ENCODE measurements at places on chromosomes 2 and 18.

DNA sequence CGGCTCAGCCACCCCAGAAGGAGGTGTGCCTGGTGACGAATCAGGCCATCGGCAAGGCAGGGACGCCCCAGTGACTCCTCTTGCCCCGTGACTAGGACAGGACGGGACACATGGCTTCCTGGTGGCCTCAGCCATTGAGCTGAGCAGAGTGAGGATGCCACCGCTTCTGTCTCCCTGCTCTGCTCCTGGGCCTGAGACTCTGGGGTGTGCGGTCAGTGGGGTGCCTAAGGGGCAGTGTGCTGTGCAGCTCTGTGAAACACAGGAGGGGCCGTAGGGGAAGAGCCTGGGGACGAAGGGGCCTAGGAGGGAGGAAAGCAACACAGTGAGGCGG, 24.3 kb downstream of the IGFBP5 start:
- H3K4me1 ChIP-seq = peaks cover 11% of the 10 kb centered on the region
- no peak for DNase-seq
- no peaks in the 10 kb centered on the region for H3K27me3 ChIP-seq
- peaks cover 29% of the 10 kb centered on the region for H3K36me3 ChIP-seq
- H3K27ac ChIP-seq = peak overlapping the region; percentile 65

GRCh38 chr18:48869591-48869990, 81.2 kb downstream of the SMAD7 start:
- no peaks in the 10 kb centered on the region for H3K27me3 ChIP-seq
- no peak overlapping the region for H3K4me3 ChIP-seq
- H3K27ac ChIP-seq = no peak overlapping the region
- DNase-seq = no peak

DNA sequence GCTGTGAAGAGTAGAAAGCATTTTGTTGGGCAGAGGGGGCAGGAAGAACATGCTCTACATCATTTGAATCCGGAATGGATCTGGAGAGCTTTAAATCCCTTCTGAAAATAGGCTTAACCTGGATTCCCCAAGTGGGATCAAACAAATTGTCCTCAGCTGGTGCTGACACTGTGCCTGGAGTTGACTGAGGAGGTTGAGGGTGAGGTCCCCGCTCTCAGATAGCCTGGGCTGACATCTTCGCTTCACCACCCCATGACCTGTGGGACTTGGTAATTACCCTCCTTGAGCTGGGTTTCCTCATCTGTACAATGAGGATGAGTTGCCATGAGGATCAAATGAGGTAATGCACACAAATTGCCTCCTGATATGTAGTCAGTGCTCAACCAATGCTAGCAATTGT, 117.8 kb upstream of the SMAD2 start:
- no peaks in the 10 kb centered on the region for H3K4me1 ChIP-seq
- peak; percentile 23 for DNase-seq
- H3K4me3 ChIP-seq = no peak overlapping the region
- H3K27ac ChIP-seq = no peak overlapping the region
- H3K36me3 ChIP-seq = no peaks in the 10 kb centered on the region

- no peaks in the 10 kb centered on the region for H3K4me1 ChIP-seq
- DNase-seq = no peak
- H3K36me3 ChIP-seq = no peaks in the 10 kb centered on the region
- no peak overlapping the region for H3K27ac ChIP-seq
- no peak overlapping the region for H3K4me3 ChIP-seq
Observed at GRCh38 chr2:167767830-167768229, 479.6 kb downstream of the STK39 start.

DNA sequence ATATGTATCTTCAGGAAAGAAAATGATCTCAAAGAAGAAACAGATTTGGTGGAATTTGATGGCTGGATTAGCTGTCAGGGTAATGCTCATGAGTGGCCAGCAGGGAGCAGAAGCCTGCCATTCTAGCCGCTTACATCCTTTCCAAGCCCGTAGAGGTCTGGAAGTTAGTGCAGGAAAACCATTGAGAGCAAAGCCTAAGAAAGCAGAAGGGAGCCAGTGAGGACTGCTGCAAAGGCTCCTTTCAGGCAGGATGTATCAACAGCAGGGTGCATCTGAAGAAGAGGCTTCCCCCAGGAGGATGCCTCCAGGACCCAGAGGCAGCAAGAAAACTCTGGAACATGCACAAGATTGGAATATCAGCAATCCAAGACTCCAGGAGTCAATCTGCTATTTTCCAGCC, 22.9 kb upstream of the LBH start:
- peak; percentile 75 for DNase-seq
- peaks cover 12% of the 10 kb centered on the region for H3K4me1 ChIP-seq
- H3K36me3 ChIP-seq = no peaks in the 10 kb centered on the region
- no peak overlapping the region for H3K4me3 ChIP-seq
- no peak overlapping the region for H3K27ac ChIP-seq

- no peaks in the 10 kb centered on the region for H3K27me3 ChIP-seq
- H3K4me3 ChIP-seq = no peak overlapping the region
- peaks cover 10% of the 10 kb centered on the region for H3K4me1 ChIP-seq
- no peak overlapping the region for H3K27ac ChIP-seq
- no peak for DNase-seq
Observed at GRCh38 chr2:178870703-178871102, 63.5 kb upstream of the TTN start.

DNA sequence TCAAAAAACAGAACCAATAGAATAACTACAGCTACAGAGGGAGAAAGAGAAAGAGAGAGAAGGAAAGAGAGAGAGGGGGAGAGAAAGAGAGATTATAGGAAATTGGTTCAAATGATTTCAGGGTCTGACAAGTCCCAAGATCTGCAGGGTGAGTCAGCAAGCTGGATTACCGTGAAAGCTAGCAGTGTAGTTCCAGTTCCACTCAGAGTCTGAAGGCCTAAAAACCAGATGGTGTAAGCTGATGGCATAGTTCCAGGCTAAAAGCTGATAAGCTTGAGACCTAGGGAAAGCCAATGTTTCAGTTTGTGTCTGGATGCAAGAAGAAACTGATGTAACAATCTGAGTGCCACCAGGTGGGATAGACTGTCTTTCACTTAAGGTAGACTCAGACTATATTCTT, 397.7 kb downstream of the TRIB2 start:
- no peaks in the 10 kb centered on the region for H3K36me3 ChIP-seq
- no peak for DNase-seq
- no peak overlapping the region for H3K4me3 ChIP-seq
- H3K4me1 ChIP-seq = no peaks in the 10 kb centered on the region
- no peaks in the 10 kb centered on the region for H3K27me3 ChIP-seq

- no peak overlapping the region for H3K4me3 ChIP-seq
- no peaks in the 10 kb centered on the region for H3K4me1 ChIP-seq
Observed at GRCh38 chr2:14316594-14316993, 315.9 kb upstream of the LRATD1 start.

GRCh38 chr2:54516842-54517241, 60.7 kb downstream of the SPTBN1 start:
- no peak overlapping the region for H3K4me3 ChIP-seq
- H3K27ac ChIP-seq = no peak overlapping the region
- DNase-seq = no peak

GRCh38 chr2:233422050-233422639, 67.9 kb downstream of the DGKD start:
- peak overlapping the region; percentile 44 for H3K4me3 ChIP-seq
- H3K4me1 ChIP-seq = peaks cover 66% of the 10 kb centered on the region
- H3K27ac ChIP-seq = peak overlapping the region; percentile 83
- H3K27me3 ChIP-seq = no peaks in the 10 kb centered on the region

DNA sequence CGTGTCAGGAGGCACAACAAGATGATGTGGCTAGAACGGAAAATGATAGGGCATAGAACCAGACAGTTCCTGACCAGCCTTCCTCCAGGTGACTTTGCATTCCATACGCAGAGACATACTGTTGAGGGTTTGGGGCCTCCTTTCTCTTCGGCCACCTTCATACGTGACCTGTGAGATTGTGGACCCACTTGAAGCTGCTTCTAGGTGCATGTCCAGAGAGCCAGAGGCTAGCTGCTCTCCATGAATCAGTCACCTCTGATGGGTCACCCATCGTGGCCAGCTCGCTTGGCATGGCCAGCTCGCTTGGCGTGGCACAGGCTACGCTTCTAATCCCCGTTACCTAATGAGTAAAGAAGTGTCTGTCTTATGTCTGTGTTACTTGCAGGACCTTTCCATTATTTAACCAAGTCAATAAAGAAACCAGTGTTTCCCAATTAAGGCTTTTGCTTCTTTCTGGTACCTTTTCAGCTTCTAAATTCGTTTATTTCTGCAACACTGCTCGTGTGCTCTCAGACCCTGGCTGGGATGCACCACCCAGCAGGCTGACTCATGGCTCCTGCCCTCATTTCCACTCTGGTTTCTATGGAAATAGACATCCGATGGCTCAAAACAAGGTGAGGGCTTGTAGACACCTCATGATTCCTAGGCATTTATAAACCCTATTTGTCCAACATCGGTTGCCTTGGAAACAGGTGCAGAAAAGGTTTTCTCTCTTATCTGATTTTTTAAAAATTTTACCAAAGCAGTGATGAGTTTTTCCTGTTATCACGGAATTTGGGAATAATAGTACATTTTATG, 86.7 kb upstream of the B3GNT7 start:
- no peaks in the 10 kb centered on the region for H3K4me1 ChIP-seq
- H3K36me3 ChIP-seq = peaks cover 11% of the 10 kb centered on the region
- H3K27ac ChIP-seq = no peak overlapping the region

- H3K27me3 ChIP-seq = no peaks in the 10 kb centered on the region
- no peak overlapping the region for H3K27ac ChIP-seq
- no peak overlapping the region for H3K4me3 ChIP-seq
- H3K4me1 ChIP-seq = no peaks in the 10 kb centered on the region
Observed at GRCh38 chr2:1782514-1782913, 38.2 kb upstream of the PXDN start.

DNA sequence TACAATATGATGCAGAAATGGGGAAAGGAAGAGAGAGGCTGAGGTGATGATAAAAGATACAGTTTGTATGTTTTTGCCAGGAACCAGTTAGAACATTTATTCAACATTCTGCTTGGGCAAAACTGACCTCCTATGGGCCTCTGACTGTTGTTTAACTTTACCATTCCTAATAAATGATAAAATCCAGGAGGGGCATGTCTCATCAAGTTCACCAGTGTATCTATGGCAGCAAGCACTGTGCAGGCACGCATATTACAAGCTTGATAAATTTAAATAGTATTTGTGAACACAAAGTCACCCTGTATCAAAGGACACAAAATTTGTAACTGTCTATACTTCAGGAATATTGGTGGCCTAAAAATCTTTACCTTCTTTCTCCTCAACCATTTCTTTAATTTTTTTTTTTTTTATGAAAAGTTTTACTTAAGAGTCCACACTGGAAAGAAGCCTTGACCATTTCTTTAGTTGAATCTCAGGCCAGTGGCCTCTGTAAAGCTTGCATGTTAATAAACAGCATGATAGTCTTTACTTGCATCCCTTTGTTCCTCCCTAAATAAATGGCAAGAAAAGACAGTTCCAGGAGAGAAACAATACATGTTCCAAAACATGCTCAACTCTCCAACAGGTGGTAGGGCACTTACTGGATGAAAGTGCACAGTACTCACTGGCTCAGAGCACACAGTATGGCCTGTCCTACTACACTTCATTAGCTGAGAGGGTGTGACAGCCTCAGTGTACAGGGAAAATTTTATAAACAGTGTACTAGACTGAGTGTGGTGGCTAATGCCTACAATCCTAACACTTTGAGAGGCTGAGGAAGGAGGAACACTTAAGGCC, 52.3 kb downstream of the SOS1 start:
- no peak for DNase-seq
- no peak overlapping the region for H3K27ac ChIP-seq
- H3K4me1 ChIP-seq = no peaks in the 10 kb centered on the region
- H3K27me3 ChIP-seq = no peaks in the 10 kb centered on the region
- no peak overlapping the region for H3K4me3 ChIP-seq
- H3K36me3 ChIP-seq = no peaks in the 10 kb centered on the region

DNA sequence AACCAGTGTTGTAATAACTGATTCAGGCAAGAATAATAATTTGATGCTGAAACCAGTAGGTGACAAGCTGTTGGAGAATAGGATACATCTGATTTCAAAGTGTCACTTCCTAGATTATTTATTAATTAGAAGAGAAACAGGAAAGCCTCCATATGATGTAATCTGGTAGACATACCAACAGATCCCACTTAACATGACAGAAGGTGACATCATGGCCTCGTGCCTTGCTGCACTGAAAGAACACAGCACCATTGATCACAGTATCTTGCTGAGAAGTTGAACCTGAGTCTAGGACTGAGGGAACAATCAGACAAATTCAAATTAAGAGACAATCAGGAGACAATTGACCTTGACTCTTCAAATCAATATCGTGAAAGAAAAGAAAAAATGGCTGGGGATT, 131.6 kb upstream of the DLGAP1 start:
- no peak for DNase-seq
- H3K27me3 ChIP-seq = no peaks in the 10 kb centered on the region
- H3K36me3 ChIP-seq = no peaks in the 10 kb centered on the region
- H3K4me1 ChIP-seq = no peaks in the 10 kb centered on the region
- H3K27ac ChIP-seq = no peak overlapping the region

DNA sequence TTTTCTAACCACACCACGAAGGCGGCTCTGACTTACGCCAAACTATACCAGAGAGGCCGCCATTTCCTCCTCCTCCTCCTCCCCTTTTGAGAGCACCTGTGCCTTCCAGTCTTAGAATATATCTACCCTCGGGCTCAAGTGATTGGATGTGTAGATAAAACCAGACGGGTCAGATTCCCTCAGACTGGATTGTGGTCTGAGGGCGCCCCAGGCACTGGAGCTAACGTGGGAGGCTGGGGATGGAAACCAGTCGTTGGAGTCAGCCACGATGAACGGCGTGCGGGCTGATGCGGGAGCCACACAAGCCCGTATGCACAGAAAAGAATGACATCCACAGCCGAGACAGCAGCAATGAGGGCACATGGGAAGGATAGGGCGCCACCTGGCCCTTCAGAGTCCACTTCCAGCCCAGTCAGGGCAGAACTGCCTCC, 12.3 kb upstream of the ODC1 start:
- no peak overlapping the region for H3K4me3 ChIP-seq
- no peaks in the 10 kb centered on the region for H3K27me3 ChIP-seq
- peaks cover 7% of the 10 kb centered on the region for H3K4me1 ChIP-seq
- no peaks in the 10 kb centered on the region for H3K36me3 ChIP-seq

DNA sequence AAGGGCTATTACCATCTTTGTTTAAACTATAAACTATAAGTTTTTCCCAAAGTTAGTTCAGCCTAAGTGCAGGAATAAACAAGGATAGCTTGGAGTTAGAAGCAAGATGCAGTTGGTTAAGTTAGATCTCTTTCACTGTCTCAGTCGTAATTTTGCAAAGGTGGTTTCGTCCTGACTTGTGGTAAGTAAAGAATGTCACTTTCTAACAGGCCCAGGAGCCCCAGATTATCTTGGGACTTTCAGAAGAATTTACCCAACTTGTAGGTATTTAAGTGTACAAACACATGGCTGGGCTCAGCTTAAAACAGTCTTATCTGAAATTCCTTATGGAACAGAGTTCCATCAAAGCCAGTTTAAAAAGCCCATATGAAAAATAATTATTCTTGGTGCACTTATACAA, 18.3 kb upstream of the FAM98A start:
- no peak overlapping the region for H3K27ac ChIP-seq
- H3K27me3 ChIP-seq = no peaks in the 10 kb centered on the region
- no peak for DNase-seq
- no peak overlapping the region for H3K4me3 ChIP-seq

GRCh38 chr2:98869870-98870269, 66.2 kb downstream of the CRACDL start:
- H3K4me1 ChIP-seq = no peaks in the 10 kb centered on the region
- H3K36me3 ChIP-seq = no peaks in the 10 kb centered on the region
- H3K27me3 ChIP-seq = no peaks in the 10 kb centered on the region
- no peak overlapping the region for H3K4me3 ChIP-seq
- no peak for DNase-seq

- no peaks in the 10 kb centered on the region for H3K36me3 ChIP-seq
- H3K27me3 ChIP-seq = no peaks in the 10 kb centered on the region
- DNase-seq = no peak
Observed at GRCh38 chr2:99624677-99625076, 134.9 kb upstream of the REV1 start.
